ENCODE measurements at places on chromosomes 16 and 17.

DNA sequence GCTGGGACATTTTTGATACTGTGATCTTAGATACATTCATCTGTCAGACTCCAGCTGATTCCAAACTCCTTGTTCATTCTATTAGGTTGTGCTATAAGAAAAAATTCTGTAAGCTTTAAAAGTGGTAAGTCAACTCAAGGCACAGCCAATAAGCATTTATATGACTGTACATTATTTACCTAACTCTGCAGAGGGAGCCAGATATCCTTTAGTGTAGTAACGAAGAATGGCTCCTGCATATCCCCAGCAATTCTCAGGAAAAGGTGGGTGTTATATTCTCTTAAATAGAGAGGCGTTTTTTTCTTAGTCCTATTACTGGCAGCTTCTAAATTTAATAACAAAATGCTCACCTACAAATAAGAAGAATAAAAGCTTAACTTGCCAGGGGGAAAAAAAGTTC lies 374.3 kb upstream of the GOT2 start:
- no peak for DNase-seq

- no peak for DNase-seq
Measured at GRCh38 chr17:5000237-5000639, 2.5 kb downstream of the KIF1C start.

- DNase-seq: no peak
Measured at GRCh38 chr16:89210904-89211515, 6.5 kb upstream of the ZNF778 start.

DNA sequence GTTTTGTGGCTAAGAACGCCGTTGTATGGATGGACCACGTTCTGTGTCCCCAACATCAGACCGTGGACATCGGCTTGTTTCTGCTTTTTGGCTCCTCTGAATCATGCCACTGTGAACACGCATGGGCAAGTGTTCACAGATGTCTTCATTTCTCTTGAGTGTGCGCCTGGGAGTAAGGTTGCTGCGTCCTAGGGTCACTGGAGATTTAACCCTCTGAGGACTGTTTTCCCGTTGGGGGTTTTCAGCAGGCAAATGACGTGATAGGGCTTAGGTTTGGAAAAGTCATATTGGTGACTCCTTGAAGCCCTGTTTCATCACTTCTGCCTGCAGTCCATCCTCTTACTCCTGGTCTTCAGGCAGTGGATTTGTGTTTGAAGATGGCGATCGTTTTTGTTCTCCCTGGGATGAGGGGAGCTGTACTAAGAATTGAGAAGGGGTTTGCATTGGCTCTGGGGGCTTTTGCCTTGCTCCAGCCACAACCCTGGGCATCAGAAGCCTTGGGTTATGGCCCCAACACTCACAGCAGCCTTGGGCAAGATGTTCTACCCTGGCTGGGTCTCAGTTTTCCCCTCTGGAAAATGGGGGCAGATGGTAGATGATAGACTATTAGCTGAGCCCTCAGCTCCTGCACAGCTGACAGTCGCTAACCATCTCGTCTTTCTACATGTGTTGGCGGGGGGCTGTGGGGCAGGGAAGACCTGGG lies 67.2 kb upstream of the CIBAR2 start:
- no peak for DNase-seq

DNA sequence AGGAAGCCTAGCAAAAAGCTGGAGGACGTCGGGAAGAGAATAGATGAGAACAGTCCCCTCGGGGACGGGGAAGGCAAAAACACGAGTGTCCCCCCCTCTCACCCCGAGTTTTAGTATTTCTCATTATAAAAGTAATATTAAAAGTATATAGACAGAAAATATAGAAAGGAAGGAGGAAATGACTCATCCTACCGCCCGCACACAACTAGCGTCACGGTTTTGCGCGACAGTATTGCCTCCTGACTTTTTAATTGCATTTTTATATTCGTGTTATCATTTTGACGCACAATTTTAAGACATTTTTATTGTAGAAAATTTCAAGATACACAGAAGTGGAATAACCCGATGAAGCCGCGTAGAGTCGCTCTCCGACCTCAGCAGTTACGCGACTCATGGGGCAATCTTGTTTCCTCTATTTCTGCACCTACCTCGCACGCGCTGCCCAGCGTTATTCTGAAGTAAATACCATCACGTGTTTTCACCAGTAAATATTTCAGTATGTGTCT lies 652 bp upstream of the SLC25A19 start:
- no peak for DNase-seq

DNA sequence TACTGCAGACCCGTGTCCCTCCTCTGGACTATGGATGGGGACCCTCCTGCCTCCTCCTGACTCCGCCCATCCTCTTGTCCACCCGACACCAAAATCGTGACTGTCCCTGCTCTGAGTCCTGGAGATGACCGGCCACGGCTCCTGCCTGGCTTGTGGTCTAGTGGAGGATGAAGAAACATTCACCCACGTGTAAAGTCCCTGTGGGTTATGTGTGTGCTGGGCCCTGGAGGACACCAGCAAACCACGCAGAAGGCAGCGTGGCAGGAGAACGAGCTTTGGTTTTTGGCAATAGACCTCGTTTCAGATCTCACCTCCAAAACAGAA lies 11.9 kb downstream of the SPNS2 start:
- no peak for DNase-seq

GRCh38 chr16:85227946-85228862 lies 115.9 kb upstream of the CIBAR2 start:
- no peak for DNase-seq

DNA sequence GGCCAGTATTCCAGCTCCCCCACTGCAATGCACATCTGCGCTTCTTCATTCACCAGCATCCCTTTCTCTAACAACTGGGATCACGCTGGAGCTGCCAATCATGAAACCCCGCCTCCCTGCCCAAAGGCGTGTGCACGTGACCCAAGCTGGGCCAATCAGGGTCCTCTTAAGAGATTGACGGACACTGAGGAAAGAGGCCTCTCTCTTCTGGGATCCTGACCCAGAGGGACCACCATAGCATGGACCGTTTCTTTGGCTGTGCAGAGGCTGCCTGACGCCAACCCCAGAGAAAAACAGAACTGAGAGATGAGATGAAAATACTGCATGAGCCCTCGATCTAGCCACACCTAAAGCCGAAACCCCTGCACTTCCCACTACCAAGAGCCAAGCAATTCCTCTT lies 32.0 kb downstream of the COTL1 start:
- DNase-seq: no peak

GRCh38 chr16:59878999-59879398 lies 1144.9 kb upstream of the GOT2 start:
- DNase-seq: no peak

DNA sequence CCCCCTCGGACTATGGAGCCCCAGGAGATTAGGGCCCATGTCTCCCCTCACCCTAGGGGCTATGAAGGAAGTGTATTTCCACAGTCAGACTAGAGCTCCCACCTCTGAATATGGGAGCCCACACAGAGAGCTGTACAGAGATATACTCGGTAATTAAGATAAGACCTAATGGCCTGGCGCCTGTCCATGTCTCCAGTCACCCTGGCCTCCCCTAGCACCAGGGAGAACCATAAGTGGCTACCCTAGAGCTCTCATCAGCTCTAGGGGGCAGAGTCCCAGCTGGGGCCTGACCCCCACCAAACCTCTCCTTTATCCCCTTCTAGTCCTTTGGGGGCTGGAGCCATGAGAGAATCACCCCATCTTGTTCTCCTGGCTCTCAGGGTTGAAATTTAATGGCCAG lies 2.4 kb downstream of the TMEM101 start:
- no peak for DNase-seq

DNA sequence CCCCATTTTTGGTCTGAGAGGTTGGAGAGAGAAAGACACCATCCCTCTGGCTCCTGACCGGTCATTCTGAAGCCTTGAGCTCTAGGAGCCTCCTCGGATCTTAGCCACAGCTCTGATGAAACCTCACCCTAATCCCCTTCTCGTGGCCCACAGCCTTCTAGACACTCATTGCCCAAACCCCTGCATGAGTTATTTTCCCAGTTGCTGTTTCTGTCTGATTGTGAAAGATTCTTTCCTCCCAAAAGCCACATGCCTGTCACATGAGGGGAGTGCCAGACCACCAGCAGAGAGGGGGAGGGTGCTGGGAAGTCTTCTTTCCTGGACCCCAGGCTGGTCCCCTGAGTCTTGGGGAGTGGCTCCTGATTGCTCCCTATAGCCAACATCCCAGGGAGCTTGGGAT lies 17.6 kb upstream of the ABR start:
- no peak for DNase-seq

- DNase-seq: no peak
Measured at GRCh38 chr16:56938664-56939513, 6.9 kb downstream of the HERPUD1 start.

DNA sequence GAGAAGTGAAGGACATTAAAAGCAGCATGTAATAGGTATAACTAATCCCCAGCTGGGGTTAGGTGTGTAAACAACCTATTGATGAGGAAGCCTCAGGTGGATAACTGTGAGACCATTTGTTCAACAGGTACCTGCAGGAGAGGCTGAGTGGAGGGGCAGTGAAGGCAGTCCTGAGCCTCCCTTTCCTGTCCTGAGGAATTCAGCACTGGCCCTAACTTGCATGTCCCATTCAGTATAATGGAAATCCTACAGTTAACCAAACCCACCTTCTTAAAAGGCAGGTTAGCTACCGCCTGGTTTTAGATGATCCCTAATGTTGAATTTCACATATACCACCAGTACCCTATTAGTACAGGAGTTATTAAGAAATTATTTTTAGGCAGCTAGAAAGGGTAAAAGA lies 225.9 kb upstream of the GOT2 start:
- DNase-seq: no peak

DNA sequence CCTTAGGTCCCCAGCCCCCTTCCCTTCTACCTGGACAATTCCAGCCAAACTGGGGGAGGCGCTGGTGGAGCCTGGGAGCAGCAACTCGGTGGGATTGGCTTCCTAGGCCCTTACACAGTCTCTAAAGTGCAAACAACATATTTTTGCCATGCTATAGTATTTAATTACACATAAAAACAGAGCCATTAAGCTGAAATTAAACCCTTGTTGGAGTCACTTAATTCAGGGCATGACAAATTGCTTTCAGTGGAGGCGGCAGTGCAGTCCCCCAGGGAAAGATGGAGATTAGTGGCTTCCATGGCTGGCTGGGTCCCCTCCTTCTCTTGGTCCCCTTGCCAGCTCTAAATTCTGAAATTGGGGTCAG lies 17.3 kb downstream of the IGFBP4 start:
- no peak for DNase-seq

GRCh38 chr16:74892574-74893461 lies 92.1 kb downstream of the WDR59 start:
- no peak for DNase-seq

- DNase-seq: no peak
Measured at GRCh38 chr17:5581655-5582054, 2.7 kb downstream of the NLRP1 start.

- no peak for DNase-seq
Measured at GRCh38 chr16:71387045-71387871, 28.7 kb downstream of the CALB2 start.

DNA sequence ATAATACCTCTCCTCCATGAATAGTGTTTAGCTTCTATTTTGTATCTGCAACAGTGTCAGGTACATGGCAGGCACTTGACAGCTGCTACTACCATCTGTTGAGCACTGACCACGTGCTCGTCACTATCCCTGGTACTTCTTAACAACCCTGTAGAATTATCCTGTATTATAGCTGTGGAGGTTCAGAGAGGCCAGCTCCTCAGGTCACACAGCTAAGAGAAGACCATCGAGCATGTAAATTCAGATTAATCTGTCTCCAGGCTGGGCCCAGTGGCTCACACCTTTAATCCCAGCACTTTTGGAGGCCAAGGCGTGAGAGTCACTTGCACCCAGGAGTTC lies 26.3 kb downstream of the WSB1 start:
- DNase-seq: no peak

DNA sequence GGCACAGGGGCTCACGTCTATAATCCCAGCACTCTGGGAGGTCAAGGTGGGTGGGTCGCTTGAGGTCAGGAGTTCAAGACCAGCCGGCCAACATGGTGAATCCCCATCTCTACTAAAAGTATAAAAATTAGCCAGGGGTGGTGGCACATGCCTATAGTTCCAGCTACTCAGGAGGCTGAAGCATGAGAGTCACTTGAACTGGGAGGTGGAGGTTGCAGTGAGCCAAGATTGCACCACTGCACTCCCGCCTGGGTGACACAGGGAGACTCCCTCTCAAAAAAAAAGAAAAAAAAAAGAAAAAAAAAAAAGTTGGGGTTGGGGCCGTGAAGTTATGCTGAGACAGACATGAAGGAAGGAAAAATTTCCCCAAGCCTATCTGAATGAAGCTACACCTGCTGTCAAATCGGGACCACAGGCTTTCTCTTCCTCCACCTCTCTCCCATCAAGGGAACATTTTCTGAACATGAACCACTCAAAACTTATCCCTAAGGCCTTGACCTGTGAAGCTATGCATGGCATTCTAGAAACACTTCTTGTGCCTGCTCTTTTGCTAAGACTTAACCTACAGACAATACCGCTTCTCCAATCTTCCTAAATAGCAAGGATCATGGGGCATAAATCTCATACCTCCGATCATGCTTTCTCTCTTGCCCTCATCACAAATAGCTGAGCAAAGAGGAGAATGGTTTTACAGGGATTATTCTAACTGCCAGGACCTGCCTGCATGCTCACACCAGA lies 88.6 kb downstream of the CYTH1 start:
- DNase-seq: no peak

DNA sequence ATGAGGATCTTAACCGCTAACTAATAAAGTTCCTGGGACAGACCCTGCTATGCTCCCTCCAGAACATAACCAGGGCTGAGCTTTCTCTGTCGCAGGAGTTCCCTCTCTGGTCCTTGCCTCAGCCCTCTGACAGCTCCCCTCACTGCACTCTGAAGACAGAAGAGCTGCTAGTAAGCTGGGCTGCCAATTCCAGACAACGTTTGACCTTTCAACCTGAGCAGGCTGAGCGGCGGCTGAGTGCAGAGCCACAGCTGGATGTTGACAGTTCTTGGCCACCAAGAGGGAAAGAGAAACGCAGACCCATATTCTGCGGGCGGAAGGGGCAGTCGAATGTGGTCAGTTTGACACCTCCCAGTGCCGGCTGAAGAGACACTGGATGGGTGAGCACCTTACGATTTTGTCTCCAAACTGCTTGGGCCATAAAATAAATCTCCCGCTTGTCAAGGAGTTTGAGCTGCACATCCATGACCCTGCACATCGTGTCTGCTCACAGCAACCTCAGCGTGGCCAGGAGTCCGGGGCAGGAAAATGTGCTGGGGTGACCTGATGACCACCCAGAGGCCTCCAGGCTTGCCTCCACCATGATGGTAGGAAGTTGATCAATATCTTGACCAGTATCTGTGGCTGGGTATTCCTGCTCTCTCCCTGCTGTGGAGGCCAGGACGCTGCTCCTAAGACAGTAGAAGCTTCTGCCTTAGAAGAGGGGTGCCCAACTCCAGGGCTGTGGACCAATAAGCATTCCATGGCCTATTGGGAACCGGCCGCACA lies 209.2 kb downstream of the PARN start:
- no peak for DNase-seq

DNA sequence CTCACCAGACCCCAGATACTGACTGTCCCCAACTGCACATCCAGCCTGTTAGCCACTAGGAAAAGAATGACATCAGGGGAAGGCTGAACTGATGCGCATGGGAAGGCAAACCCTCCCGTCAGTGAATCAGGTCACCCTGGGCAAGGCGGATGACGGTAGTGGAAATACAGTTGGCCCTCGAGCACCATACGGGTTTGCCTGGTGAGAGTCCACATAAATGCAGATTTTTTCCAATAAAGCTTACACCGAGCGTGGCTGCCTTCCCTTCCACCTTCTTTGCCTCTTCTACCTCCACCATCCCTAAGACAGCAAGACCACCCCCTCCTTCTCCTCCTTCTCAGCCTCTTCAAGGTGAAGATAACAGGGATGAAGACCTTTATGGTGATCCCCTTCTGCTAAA lies 236.1 kb upstream of the TNRC6C start:
- DNase-seq: no peak

Measured in BJ (cell line).